ENCODE measurements at places on chromosomes 7 and 10.

- DNase-seq = peak; percentile 30
Measured at GRCh38 chr7:34849163-34849960, 187.9 kb downstream of the DPY19L1 start.

DNA sequence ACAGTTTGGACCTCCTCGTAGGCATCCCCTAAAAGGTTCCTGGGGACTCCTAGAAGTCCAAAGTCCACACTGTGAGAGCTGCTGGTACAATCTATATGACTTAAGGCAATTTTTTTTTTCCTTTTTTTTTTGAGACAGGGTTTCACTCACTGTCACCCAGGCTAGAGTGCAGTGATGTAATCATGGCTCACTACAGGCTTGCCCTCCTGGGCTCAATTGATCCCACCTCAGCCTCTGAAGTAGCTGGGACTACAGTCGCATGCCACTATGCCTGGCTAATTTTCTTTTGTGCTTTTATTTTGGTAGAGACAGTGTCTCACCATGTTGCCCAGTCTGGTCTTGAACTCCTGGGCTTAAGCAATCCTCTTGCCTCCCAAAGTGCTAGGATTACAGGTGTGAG, 4.6 kb upstream of the SPOCK2 start:
- DNase-seq = no peak

DNA sequence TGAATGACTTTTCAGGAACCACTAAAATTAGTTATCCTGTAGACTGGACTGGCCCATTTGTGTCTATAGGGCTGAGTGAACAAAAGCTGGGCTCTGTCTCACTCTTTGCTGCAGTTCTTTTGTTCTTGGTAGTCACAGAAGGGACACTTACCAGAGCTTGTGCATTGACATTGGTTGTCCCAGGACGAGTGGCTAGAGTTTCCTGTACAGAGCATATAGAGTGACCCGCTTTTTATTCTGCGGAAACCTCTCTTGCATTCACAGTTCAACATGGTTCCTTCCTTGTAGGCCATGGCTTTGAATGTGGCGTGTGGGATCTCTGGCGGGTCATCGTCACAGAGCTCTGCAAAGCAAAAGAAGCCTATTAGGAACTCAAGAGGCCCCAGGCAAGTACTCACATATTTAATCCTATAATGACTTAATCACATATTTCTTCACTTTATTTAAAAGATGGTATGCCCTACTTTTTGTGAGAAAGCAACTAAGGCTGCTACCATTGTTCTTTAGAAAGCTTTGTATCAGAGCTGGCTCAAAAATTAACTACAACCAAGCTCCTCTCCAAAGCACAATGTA, 36.4 kb downstream of the IL2RA start:
- no peak for DNase-seq

DNA sequence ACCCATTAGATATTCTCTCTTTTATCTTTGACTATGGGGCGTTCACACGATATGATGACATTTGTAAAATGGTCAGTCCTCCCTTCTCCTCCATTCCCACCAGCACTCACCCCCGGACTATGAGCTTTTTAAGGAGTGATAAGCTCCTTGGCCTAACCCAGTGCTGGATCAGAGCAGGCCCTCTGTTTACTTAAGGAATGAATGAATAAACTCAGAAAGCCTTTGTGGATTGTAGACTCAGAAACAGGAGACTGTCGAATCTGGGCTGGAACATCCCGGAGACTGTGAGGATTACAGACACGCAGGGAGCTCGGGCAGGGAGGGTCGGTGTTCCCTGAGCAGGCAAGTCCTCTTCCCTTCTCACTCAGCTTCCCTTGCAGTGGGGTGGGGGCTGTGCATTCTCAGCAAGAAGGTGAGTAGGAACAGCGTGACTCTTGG, 6.8 kb upstream of the ZCCHC24 start:
- no peak for DNase-seq

GRCh38 chr7:40647719-40648118, 512.9 kb downstream of the SUGCT start:
- no peak for DNase-seq

- no peak for DNase-seq
Measured at GRCh38 chr10:109882251-109883057, 40.9 kb downstream of the XPNPEP1 start.

DNA sequence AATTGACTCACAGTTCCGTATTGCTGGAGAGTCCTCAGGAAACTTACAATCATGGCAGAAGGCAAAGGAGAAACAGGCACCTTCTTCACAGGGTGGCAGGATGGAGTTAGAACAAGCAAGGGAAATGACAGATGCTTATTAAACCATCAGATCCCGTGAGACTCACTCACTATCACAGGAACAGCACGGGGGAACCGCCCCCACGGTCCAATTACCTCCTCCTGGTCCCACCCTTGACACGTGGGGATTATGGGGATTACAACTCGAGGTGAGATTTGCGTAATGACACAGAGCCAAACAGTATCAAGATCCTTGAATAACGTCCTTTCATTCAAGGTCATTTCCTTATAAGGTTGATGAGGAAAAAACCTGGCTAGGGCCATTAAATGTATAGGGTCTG, 176.6 kb downstream of the TPK1 start:
- DNase-seq = no peak
